ENCODE measurements at places on chromosomes 2 and 18. TPM values are rescaled to one million over a fixed set of nuclear protein-coding genes. Genes with fewer than 3 reads are reported as not detected.

PARD3B gene
- 3.1 TPM for total RNA-seq

SCYGR7 gene
- not detected for total RNA-seq

GRCh38 chr2:71389384-71390072 lies 57.9 kb downstream of the ZNF638 start:
- H3K4me1 ChIP-seq: no peaks in the 10 kb centered on the region
- H3K27ac ChIP-seq: no peak overlapping the region
- no peak for DNase-seq
- H3K36me3 ChIP-seq: peaks cover 93% of the 10 kb centered on the region
- no peak overlapping the region for H3K4me3 ChIP-seq

DNA sequence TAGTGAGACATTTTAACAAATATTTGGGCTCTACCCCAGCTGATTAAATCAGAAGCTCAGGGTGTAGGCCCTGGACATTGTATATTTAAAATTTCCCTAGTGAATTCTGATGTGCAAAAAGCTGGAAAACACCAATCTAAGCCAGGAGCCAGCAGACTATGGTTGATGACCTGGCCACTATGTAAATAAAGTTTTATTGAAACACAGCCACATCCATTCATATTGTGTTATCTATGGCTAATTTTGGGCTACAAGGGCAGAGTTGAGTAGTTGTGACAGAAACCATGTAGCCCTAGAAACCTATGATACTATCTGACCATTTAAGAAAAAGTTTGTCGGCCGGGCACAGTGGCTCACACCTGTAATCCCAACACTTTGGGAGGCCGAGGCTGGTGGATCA lies 86.0 kb upstream of the BARD1 start:
- no peaks in the 10 kb centered on the region for H3K27me3 ChIP-seq
- DNase-seq: no peak
- no peaks in the 10 kb centered on the region for H3K4me1 ChIP-seq
- H3K27ac ChIP-seq: no peak overlapping the region
- no peak overlapping the region for H3K4me3 ChIP-seq

DNA sequence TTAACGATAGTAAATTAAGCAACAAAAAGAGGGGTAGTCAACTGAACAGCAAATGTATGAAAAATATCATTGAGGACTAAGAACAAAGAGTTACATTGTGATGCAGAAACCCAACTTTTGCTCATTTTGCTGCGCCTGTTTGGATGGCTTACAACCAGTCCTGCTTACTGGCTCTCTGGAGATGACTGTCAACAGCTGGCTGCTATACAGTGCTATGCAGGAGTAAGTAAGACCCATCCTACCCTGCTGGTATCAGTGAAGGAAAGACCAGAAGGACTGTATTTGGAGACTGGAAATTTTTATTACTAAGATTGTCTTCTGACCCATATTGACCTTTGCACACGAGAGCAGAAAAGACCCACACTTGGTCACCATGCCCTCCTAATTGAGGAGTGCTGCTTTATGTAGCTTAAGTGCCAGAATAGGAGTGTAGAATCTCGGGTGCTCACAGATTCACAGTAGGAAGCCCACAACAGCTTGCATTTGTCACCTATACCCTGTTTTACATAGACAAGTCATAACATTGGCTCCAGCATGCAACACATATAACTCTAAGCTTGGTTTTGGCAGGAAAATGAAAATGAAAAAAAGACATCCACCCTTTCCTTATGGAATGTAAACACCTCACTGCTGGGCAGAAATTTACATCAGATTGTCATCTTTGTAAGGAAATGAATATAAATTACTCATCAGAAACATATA lies 1915.0 kb upstream of the CELF4 start:
- DNase-seq: no peak
- H3K36me3 ChIP-seq: no peaks in the 10 kb centered on the region
- H3K4me3 ChIP-seq: no peak overlapping the region
- no peaks in the 10 kb centered on the region for H3K4me1 ChIP-seq
- no peak overlapping the region for H3K27ac ChIP-seq

DNA sequence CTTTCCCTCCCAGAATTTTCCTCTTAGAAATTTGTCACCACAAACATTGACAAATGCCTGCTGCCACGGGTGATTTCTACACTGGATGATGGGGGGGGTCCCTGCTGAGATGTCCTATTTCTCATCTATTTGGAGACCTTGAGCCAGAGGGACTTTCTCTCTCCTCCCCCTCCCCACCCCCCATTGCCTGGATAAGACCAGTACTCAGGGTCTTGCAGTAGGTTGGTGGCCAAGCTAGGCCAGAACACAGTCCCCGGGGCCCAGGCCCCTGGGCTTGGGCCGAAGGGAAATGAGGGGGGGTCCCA lies 560 bp upstream of the DUSP2 start:
- H3K36me3 ChIP-seq: no peaks in the 10 kb centered on the region
- no peak overlapping the region for H3K27ac ChIP-seq
- peaks cover 30% of the 10 kb centered on the region for H3K27me3 ChIP-seq
- no peaks in the 10 kb centered on the region for H3K4me1 ChIP-seq
- DNase-seq: peak; percentile 62
- H3K4me3 ChIP-seq: no peak overlapping the region

- DNase-seq: no peak
- no peaks in the 10 kb centered on the region for H3K4me1 ChIP-seq
- H3K27ac ChIP-seq: no peak overlapping the region
- no peaks in the 10 kb centered on the region for H3K36me3 ChIP-seq
Measured at GRCh38 chr2:207446653-207447052, 83.1 kb upstream of the CREB1 start.

DNA sequence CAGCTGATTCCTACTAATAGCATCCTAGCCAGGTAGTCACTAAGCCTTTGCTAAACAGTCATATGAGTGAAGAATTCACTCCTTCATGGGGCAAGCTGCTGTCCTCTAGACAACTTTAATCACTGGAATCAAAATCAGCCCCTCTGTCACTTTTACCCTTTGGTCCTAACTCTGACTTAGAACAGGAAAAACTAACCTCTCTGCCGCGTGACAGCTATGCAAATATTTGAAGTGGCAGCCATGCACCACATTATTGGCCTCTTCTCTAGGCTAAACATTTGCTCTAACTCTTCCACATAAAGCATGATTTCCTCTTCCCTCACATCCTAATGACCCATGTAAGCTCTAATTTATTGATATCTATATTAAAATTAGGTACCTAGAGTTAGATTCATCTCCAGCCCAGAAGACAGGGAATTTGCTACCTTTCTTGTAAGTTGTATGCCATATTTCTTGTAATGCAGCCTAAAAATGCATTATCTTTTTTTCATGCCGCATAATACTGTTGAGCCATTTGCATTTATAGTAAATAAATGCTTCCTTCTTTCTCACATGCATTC lies 12.8 kb upstream of the ONECUT2 start:
- H3K36me3 ChIP-seq: no peaks in the 10 kb centered on the region
- H3K4me3 ChIP-seq: no peak overlapping the region
- H3K4me1 ChIP-seq: no peaks in the 10 kb centered on the region
- H3K27me3 ChIP-seq: peaks cover 41% of the 10 kb centered on the region
- no peak for DNase-seq
- no peak overlapping the region for H3K27ac ChIP-seq

All from endodermal cell (in vitro differentiated cells).